ENCODE measurements at places on chromosomes 12 and 14. TPM values are rescaled to one million over a fixed set of nuclear protein-coding genes. Genes with fewer than 3 reads are reported as not detected.

Gene GLT1D1
- 0.60 TPM for polyA plus RNA-seq

Gene FAM181A
- polyA plus RNA-seq: 0.14 TPM

Gene JKAMP
- polyA plus RNA-seq: 19.4 TPM

Gene MED6
- polyA plus RNA-seq: 37.2 TPM

Gene SELPLG
- polyA plus RNA-seq: 0.62 TPM

Gene BRMS1L
- polyA plus RNA-seq: 15.9 TPM

Gene FGF23
- polyA plus RNA-seq: not detected

Gene ACOT6
- not detected for polyA plus RNA-seq

Gene OR6C68
- not detected for polyA plus RNA-seq

Gene METTL17
- polyA plus RNA-seq: 38.6 TPM

Gene CCDC196
- not detected for polyA plus RNA-seq

Gene GOLGA5
- polyA plus RNA-seq: 23.4 TPM

Gene SSPN
- 8.3 TPM for polyA plus RNA-seq

DNA sequence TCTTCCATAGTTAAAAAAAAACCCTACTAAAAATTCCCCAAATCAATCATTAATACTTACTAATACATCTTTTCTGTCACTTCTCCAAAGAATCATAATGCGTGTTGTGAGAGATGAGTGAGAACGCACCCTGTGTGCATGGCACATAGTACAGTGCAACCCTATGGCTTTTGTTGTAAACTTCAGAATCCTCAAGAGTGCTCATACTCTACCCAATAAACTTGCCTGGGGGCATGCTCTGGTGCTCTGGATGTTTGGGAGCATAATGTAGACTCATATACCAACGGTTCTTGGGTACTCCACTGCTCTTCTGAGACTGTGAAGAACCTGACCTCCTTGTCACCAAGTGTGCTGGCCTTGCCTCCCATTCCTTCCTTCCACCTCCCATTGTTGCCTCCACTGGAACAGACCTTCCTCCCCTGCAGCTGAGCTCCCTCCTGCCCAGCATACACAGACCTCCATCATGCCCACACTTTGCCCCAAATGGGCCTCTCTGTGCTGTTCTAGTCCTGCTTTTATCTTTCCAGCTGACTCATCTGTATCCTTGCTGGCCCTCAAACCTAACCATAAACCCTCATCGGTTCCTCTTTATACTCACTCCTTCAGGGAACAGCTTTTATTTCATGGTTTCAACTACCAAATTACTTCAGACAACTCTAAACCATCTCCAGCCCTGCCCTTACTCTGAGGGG, 8.9 kb downstream of the DCP1B start:
- DNase-seq: no peak

DNA sequence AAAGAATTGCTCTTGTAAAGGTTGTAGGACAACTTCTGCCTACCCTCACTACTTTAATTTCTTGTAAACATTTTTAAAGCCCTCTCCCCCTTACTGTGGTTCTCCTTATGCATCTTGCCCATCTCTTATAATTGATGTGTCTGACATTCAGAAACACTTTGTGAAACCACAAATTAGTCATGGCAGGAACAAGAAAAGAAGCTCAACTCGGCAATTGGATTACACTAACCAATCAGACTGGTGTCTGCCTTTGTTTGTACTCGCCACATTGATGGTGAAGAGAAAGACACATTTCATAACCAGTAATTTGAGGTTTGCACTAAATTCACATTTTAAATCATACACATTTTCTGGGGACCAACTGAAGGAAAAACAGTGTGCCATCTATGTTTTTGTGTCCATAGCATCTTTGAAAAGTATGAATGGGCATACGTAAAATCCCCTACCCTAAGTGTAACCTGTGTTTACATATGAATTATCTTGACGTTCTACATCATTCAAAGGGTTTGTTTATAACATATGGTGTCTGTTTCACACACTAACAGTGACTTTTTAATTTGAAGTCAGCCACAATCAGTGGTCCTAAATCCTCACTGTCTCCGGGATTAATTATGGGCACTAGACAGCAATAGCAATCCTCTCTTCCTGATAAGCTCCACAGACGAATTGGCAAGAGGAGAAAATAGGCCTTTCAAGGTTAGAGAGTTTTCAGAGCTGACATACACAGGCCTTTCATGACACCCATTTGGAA, 49.9 kb downstream of the OTX2 start:
- DNase-seq: no peak

DNA sequence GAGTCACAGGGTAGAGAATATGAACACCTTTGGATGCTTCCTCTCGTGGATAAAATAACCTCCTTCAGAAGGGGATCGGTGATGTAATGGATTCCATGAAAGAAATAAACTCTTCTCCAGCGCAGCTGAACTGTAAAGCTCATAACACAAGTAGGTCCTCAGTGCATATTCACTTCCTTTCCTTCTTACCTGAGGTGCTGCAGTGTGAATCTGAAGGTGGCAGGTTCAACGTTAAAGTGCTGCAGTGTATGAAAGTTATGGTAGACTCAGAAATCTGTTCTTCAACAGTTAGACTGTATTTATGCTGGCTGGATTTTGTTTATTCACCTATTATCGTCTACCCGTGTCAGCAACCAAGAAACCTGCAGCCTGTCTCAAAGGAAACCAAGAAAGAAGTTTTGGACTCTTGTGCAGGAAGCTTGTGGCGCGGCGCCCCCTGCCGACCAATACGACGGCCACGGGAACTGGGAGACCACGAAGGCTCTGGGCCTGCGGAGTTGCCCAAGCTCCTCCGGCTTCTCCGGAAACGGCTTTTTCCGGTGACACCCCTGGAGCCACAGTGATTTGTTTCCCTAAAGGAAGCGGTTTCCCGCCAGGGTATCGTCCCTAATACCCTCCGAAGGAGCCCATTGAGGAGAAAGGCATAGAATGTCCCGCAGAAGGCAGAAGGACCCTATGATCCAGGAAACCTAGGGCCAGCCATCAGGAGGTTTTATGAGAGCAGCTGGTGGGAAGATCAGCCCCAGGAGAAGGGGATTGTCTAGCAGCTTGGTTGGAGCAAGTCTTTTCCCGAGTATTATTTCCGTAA, 17.6 kb upstream of the RNASE3 start:
- peak; percentile 83 for DNase-seq

GRCh38 chr12:26854031-26854390, 21.0 kb upstream of the ITPR2 start:
- no peak for DNase-seq

DNA sequence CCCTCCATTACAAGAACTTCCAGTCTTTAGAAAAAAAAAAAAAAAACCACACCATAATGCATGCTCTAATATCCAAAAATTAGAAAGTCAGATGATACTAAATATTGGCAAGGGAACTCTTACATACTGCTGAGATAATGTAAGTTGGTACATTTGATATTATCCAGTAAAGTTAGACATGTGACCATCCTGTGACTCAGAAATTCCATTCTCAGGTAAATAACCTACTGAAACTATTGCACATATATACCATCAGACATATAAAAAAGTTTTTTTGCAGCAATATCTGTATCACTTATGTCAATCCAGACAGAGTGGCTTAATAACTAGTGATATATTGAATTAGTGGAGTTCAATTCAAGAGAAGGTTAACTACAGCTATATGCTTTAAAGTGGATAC, 63.5 kb downstream of the KITLG start:
- DNase-seq: no peak

- DNase-seq: peak; percentile 55
These were observed 69.9 kb downstream of the RAD52 start for GRCh38 chr12:879641-880040.

DNA sequence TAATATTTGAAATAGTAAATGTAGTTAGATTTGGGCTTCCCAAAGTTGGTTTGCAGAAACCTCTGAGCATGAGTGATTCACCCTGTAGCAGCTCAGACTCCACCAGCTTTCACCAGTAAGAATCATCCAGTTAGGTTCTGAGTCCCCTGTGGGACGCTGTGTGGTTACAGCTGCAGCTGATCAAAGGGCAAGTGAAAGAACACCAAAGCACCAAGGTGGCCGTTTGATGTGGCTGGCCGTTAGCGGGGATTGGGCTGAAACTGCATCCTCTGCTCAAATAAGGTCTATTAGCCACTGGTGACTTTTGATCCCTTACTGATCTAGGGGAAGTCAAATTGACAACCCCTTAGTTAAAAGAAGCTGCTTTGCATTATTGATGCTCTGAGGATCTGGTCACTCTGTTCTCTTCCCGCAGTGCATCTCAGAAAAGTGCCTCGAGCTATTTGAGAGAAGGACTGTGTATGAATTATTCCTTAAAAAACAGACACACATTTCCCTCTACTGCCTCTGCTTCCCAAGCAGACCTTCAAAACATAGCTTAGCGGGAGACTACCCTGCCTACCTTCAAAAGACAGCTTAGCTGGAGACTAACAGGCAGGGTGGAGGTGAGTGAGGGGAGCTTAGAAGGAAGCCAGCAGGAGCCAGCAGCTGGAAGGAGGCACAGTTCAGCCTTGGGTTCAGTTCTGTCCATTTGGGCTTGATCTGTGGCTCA, 3.7 kb downstream of the ABHD12B start:
- DNase-seq: no peak

- DNase-seq: no peak
These were observed 190.0 kb upstream of the C14orf180 start for GRCh38 chr14:104389326-104390220.

DNA sequence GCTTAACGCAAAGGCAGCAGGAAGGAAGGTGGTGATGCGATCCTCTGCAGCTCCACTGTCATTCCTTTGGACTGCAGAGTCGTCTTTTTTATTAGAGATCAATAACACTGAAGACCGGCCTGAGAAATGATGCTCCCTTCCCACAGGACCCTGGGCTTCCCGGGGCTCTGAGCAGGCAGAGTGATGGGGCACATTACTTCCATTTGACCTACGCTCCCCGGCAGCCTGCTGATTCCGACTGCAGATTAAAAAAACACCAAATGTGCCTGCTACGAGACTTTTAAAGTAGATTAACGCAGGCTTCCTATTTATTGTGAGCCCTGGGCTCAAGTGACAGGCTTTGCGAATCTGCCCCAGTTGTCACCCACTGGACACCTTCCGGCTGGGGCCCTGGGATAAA, 37.5 kb downstream of the KCNA1 start:
- no peak for DNase-seq

- DNase-seq: no peak
These were observed 85.4 kb downstream of the STXBP6 start for GRCh38 chr14:24964591-24964990.

DNA sequence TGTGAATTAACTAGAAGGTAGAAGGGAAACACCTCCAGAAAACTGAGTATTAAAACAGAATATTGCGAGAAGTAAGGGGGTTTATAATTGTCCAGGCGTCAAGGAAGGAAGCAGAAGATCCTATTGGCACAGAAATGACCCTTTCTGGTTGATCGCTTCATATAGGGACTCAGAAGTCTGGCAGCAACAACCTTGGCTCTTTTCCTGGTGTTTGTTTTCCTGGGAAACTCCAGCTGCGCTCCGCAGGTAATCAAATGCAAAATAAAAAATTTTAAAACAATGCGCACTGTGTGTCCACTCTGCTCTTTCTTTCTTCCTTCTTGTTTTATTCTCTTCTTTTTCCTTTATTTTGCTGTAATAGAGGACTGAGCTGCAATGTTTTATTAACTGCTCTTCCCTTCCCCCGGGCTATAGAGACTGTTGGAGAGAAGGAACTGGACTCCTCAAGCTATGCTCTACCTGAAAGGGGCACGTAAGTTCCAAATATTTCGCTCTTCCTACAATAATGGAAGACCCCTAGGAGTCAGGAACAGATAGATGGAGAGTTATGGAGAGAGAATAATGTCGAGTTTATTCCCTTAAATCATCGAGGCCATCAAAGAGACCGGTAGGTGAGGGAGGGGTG, 737 bp downstream of the SPX start:
- DNase-seq: no peak

- DNase-seq: no peak
These were observed 10.1 kb downstream of the PCNX4 start for GRCh38 chr14:60101786-60102185.

DNA sequence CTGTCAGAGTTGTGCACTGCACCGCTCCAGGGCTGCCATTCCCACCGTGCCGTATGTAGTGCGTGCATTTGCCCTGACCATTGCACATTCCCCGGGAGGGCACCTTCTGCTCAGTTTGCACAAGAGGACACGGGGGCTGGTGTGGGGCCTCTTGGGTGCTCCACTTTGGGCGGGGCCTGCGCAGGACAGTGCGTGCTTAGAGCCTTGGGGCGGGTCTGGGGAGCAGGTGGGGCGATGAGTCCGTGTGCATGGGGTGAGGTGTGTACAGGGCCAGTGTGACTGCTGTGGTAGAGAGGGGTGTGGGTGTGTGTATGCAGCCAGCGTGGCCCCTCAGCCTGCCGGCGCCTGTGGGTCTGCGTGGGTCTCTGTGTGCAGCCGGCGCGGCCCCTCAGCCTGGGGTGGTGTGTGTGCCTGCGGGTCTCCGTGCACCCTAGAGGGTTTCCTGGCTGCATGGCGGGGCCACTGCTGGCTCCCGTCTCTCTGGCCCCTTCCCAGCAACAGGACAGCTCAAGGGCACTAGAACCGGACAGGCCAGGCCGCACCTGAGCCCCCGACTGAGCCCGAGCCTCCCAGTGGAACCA, 31.9 kb downstream of the FBRSL1 start:
- no peak for DNase-seq

- no peak for DNase-seq
These were observed 121.9 kb downstream of the ADGRD1 start for GRCh38 chr12:131075611-131076010.

GRCh38 chr12:105378911-105379310, 48.4 kb downstream of the C12orf75 start:
- no peak for DNase-seq

DNA sequence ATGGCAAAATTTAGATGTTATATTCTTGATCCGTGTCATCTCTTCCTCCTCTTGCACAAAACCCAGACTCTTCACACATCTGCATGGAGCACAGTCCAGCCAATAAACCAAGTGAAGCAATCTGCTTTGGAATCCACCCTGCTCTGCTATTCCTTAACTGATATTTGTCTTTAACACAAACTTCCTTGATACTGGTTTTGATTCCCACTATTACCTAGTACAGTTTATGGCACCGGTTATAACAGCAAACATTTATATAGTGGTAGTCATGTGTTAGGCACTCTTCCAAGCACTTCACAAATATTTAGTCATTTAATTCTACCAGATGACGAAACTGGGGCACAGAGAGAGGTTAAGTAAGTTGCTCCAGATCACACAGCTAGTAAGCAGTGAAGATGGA, 12.5 kb downstream of the STYK1 start:
- no peak for DNase-seq

GRCh38 chr14:51454351-51454750, 197.4 kb upstream of the FRMD6 start:
- DNase-seq: no peak

DNA sequence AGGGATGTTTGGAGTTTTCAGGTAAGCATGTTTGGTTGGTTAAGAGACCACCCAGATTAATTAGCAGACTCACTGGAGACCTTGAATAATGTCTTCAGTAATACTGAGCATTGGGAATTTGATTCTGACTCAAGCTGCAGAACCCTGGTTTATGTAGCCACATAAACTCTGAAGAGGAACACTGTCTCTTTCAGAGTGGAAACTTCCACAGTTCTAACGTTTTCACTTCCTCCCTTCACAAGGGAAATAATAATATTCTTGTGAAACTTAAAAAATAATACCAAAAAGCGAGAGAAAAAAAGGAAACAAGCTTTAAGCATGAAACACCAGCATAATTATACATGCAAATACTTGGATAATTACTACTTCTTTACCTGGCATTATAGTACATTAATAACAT, 40.0 kb upstream of the ST8SIA1 start:
- DNase-seq: no peak

All from psoas muscle (tissue), 8 donors.